ENCODE measurements at places on chromosomes 13 and 19.

GRCh38 chr19:38394488-38394887 lies 6.0 kb downstream of the SPRED3 start:
- DNase-seq, result peak; percentile 65

GRCh38 chr19:10224337-10224736 lies 6.8 kb downstream of the S1PR2 start:
- DNase-seq, result no peak

- DNase-seq, result no peak
These were observed 4.7 kb upstream of the RGL3 start for GRCh38 chr19:11423791-11424181.

GRCh38 chr13:50713523-50714248 lies 129.8 kb downstream of the DLEU7 start:
- peak; percentile 37 for DNase-seq

GRCh38 chr13:100014621-100015020 lies 33.0 kb downstream of the ZIC2 start:
- DNase-seq, result no peak

DNA sequence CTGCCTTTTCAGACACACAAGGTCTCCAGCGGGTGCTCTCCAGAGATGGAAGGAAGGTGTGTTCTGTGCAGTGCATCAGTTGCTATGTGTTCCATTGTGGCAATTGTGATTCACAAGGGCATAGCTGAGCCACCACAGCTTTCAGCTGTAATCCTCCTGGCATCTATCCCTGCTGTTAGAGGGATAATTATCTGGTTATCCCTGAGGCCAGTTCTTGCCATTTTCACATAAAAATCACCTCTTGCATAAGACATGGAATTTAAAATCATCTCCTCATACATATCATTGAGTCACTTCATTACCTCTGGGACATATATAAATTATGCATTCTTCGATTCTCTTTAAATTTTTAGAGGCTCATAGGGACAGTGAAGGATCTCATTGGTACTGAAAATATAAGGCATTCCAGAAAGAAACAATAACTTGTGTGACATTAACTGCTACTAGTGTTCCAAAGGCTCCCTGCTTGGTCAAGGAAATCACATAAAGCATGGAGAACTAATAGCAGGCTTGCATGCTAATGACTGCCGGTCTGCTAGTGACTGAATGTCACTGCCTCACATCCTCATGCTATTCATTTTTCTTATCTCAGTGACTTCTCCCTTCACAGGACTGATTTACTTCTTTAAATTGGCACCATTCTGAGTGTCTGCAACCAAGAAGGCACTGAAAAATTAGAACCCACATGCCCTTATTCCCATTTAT lies 214.0 kb downstream of the ENOX1 start:
- DNase-seq, result no peak

DNA sequence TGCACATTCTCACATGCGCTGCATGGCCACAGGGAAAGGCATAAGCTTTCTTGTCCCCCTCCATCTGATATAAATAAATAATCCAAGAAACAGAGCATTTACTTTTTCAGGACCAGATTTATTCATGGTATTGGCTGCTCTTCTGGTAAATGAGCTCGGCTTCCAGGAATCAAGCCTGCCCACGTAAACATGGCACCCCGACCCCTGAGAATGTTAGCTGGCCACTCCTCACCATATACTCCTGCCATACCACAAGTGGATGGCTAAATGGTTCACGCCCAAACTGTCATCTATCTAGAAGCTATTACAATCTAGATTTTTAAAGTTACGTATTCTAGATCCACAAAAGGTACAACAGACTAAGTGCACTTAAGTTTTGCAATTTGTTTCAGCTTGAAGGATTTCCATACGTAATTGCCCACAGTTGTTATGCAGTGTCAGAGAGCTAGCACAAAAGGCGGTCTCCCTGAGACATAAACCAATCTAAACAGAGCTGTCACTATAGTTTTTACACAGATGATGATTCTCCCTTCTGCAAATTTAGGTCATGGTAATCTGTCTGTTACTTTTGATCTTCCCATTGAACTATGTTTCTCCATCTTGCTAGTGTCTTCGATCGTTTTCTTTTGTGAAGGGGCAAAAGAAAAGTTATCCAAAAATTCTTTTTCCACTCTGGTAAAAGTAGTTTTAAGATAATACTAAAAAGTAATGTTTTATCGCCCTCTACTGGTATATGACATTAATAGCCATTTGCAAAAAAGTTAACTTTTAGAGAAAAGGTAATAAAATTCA lies 16.2 kb upstream of the FOXO1 start:
- DNase-seq, result peak; percentile 53

GRCh38 chr19:33688171-33688992 lies 66.6 kb downstream of the CHST8 start:
- no peak for DNase-seq

DNA sequence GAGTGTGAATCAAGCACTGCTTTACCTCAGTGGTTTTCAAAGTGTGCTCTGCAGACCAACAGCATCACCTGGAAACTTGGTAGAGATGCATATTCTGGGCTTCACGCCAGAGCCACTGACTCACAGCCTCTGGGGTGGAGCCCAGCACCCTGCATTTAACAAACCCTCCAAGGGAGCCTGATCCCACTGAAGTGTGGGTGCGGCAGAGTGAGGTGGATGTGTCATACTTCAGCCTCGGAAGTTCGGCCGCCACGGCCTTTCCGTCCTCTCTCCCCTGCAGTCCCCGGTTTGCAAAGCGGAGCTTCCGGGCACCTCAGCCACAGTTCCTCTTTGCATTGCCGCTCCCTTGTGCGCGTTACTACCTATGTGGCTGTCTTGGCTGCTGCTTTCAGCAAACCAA lies 33.3 kb upstream of the MICU2 start:
- DNase-seq, result peak; percentile 36

GRCh38 chr19:7545300-7545699 lies 9.8 kb downstream of the PNPLA6 start:
- no peak for DNase-seq

DNA sequence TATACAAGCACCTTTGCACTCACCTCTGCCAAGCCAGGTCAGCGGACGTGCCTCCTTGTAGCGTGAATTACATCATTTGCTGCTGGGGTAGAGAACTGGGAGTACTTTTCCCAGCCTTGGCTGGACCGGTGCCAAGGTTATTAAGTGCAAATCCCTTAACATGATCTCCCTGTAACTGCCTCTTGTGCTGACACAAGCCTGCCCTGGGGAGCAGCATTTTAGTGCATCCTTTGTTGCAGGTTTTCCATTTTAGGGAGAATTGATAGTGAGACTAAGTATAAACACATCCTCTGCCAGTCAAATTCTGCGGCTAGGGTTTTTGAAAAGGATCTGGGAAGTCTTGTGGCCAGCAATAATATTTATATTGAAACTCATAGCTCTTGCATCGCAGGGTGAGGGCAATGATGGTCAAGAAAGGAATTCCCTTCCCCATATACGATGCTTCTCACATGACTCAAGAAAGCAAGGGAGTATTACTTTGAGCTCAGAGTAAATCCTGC lies 32.7 kb upstream of the DCLK1 start:
- DNase-seq, result no peak

DNA sequence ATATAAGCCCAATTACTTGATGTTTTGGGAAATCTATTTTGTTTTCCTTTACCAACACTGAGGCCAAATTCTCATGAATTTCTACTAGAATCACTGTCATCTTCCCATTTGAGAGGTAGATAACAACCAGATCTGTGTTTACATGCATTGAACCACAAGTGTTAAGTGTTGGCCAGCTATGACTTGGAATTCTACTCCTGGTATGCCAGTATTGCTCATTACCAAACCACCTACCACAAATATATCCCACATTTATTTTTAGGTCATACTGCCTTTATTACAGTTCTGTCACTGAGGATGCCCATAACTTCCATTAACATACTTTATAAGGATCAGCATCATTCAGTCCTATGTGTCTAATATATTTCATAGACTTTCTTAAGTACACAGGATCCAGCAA lies 328.9 kb downstream of the DIAPH3 start:
- DNase-seq, result no peak

DNA sequence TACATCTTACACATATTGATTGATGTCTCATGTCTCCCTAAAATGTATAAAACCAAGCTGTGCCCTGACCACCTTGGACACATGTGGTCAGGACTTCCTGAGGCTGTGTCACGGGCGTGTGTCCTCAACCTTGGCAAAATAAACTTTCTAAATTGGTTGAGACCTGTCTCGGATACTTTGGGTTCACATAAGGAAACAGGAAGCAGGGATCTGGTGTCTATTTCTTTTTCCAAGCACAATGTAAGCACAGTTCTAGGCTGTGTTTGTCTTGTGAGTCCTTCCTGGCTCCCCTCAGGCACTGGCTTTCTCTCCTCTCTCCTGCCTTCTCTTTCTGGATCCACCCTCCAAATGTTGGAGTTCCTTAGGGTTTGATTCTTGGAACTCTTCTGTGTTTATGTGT lies 27.6 kb upstream of the TPT1 start:
- no peak for DNase-seq

- DNase-seq, result no peak
These were observed 46.1 kb downstream of the TMED1 start for GRCh38 chr19:10789866-10790265.
